NCI-H2081 treated with DMSO at 0.1 percent for 48 hours (cell line): ENCODE measurements at places on chromosomes 13 and 19.

DNA sequence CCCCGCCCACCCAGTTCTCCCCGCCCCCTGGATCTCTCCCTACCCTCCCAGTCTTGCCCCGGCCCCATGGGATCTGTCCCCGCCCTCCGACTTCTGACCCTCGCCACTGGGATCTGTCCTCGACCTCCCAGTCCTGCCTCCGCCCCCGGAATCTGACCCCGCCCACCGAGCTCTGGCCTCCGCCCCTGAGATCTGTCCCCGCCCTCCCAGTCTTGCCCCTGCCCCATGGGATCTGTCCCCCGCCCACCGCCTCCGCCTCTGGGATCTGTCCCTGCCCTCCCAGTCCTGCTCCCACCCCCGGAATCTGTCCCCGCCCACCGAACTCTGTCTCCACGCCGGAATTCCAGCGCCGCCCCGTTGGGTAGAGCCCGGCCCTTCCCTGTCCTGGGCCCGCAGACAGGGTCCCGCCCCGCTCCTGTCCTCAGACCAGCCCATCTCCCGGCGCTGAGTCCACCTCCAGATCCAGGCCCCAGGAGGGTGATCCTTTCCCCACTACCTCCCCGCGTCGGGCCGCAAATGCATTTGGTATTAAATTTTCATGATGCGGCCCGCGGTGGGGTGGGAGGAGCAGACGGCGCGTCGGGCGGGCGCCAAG, 1.5 kb upstream of the SLC17A7 start:
- no peak for DNase-seq

DNA sequence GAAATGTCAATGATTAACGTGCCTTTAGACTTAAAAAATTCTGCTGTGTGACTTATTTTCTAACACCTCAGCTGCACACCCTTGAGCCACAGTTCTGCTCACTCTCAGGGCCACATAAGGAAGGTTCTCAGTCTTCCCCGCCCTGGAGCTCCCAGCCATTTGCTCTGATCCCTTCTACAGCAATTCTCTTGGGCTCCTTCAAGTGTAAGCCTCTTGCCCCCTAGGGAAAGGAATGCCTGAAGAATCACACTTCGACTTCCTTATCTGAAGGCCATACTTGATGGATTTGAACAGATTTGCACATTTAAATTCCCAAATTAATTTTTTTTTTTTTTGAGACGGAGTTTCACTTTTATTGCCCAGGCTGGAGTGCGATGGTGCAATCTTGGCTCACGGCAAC, 44.2 kb downstream of the RASA3 start:
- no peak for DNase-seq

DNA sequence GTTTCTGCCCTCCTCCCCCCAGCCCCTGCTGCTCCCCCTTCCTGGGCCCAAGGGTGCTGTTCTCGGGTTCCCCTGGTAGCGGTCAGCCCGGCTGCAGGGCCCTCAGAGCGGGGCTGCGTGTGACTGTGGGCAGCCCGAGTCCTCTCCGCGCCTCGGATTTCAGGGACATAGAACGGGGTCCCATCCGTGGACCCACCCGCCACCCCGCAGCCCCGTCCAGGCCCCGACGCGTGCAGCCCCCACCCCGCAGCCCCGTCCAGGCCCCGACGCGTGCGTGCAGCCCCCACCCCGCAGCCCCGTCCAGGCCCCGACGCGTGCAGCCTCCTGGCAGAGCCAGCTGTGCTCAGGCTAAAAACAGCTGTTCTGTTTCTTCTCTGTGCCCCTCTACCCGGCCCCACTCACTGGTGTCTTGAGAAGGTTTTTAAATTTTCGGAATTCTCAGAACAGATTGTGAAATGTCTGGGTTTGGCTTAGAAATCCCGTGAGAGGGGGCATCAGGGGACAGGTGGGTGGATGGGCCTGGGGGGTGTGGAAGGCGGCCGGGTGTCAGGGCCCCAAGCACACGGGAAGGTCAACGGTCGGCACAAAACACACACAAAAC, 5.5 kb upstream of the PRTN3 start:
- DNase-seq: no peak

DNA sequence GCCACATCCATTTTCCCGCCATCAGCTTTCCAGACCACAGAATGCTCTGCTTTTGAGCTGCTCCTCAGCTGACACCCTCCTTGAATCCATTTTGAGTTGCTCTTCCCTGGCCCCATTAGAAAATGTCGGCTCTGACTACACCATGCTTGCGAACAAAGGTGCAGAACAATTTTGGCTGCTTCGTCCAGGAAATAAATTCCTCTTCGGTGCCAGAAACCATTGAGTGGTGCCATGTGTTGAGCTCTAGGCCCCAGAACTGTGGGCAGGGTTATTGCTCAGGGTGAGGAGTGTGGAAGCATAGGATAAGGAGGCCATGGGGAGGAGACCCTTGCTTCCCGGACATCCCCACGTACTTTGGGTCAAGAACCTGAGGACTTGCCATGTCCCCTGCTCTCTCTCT, 52.1 kb downstream of the NFIX start:
- no peak for DNase-seq

GRCh38 chr19:46720503-46721239, 3.8 kb upstream of the PRKD2 start:
- DNase-seq: no peak

- no peak for DNase-seq
Observed at GRCh38 chr13:51599444-51600176, 15.3 kb downstream of the WDFY2 start.

GRCh38 chr13:51793570-51794271, 10.2 kb downstream of the DHRS12 start:
- DNase-seq: no peak

- no peak for DNase-seq
Observed at GRCh38 chr13:94063096-94063495, 416.4 kb downstream of the DCT start.

DNA sequence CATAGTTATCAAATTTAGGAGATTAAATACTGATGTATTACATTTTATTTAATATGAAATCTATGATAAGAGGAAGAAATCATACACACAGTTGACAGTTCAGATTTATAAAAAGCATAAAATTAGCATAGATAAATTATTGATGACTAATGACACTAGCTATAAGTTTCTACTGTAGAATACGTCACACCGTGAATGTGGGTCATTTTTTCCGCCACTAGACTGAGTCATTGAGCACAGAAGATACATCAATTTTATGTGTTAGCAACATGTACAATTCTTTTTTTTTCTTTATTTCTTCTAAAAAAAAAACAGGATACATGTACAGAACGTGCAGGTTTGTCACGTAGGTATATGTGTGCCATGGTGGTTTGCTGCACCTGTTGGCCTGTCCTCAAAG, 22.2 kb downstream of the AP2S1 start:
- no peak for DNase-seq

- no peak for DNase-seq
Observed at GRCh38 chr13:49667773-49668172, 23.5 kb downstream of the EBPL start.

- no peak for DNase-seq
Observed at GRCh38 chr19:3879656-3880055, 829 bp upstream of the ATCAY start.

- no peak for DNase-seq
Observed at GRCh38 chr13:98305670-98306069, 128.6 kb upstream of the RNF113B start.

- DNase-seq: no peak
Observed at GRCh38 chr13:21246761-21247452, 70.4 kb downstream of the MRPL57 start.

- DNase-seq: no peak
Observed at GRCh38 chr19:4910594-4911281, 1.4 kb downstream of the UHRF1 start.

GRCh38 chr19:48372904-48373303, 8.7 kb downstream of the SYNGR4 start:
- no peak for DNase-seq
